ENCODE measurements at places on chromosomes 13 and 19.

- peak; percentile 18 for DNase-seq
These were observed 2506.4 kb downstream of the PCDH9 start for GRCh38 chr13:64723724-64724123.

DNA sequence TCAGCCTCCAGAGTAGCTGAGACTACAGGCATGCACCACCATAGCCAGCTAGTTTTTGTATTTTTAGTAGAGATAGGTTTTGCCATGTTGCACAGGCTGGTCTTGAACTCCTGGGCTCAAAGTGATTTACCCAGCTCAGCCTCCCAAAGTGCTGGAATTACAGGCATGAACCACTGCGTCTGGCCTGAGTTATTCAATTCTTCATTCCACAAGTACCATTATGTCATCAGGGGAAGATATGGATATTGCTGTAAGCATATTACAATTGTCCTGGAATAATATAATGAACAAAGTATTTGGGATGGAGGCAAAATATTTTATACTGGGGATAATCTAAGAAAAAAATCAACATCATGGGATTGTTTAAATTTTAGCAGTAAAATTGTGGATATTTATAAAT, 646.0 kb upstream of the SLITRK6 start:
- no peak for DNase-seq

DNA sequence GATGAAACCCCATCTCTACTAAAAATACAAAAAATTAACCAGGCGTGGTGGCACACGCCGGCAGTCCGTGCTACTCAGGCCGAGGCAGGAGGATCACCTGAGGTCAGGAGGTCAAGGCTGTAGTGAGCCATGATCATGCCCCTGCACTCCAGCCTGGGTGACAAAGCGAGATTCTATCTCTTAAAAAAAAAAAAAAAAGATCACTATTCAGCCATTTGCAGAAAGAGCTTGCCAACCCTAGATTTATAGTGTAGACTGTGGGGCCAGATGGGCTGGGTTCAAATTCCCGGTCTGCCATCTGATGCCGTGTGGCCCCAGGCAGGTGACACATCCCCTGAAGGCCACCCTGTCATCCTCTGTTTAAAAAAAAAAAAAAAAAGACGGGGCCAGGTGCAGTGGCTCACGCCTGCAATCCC, 28.9 kb downstream of the SMIM24 start:
- no peak for DNase-seq

DNA sequence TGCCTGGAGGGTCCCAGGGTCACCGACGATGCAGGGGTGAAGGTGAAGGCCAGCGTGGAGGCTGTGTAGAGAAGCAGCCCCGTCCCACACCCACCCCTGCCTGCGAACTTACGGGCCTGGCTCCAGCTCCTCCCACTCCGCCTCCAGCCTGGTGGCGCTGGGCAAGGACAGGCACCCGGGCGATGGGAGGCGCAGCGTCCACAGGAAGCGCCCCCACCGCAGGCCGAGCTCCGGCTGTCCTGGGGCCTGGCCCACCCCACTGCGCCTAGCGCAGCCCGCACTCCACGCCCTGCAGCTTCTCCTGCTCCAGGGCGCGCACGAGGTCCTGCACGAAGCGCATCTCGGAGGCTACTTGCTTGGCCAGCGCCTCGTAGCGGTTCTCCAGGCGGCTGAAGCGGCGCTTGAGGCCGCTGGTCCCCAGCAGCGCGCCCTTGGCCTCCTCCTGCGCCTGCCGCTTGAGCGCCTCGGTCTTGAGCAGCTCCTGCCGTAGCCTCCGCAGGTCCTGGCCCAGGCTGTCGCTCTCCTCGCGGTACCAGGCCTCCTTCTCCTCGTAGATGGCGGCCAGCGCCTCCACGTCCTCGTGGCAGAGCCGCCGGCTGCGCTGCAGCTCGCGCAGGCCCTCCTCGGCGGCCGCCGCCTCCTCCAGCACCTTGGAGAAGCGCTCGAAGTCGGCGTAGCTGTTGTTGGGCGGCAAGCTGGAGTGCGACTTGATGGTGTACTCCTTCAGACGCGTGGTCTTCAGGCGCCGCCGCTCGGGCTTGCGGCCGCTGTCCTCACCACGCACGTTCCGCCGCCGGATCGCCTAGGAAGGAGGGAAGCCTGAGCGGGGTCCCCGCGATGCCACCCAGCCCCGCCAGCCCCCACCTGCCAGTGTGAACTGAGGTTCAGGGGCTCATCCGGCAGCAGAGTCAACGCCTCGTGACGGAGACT, 11.8 kb downstream of the DAPK3 start:
- no peak for DNase-seq

DNA sequence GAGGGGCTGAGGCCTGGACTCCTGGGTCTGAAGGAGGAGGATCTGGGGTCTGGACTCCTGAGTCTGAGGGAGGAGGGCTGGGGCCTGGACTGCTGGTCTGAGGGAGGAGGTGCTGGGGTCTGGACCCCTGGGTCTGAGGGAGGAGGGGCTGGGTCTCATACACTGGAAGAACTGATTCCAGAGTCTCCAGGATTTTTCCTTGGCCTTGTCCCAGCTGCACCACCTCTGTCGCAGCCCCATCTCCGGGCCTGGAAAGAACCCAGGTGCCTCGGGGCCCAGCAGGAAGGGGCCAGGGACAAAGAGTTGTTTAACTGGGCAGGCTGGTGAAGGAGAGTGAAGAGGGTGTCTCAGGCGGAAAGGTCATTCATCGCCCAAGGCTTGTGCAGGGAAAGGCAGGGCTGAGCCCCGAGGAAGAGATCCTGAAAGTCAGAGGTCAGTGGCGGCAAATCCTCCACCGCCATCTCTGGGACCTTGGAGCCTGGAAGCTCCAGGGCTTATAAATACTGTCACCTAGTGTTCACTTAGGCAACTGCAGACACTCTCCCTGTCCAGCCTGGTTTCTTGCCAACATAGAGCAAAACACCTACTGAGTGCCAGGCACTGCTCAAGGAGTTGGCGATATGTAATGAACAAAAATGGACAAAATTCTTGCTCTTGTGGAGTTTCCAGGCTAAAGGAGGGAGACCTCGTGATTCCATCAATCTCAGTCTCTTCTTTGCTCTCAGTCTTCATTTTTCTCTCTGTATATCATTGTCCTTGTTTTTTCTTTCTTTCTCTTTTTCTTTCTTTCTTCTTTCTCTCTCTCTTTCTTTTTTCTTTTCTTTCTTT, 4.4 kb upstream of the KCNN4 start:
- peak; percentile 73 for DNase-seq

DNA sequence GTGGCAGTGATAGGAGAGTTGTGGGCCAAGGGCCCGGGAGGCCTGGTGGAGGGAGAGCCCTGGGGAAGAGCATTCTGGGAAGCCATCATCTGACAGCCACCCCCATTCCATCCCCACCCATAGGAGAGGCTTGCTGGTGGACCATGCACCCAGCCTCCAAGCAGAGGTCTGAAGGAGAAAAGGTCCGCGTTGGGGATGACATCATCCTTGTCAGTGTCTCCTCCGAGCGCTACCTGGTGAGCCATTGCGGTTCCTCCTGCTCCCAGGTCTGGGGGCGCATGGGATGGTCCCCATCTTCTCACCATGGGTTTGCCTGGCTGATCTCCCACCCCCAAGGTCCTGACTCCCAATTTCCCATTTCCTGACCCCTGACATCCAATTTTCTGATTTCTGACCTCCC, 10.5 kb downstream of the RYR1 start:
- no peak for DNase-seq

DNA sequence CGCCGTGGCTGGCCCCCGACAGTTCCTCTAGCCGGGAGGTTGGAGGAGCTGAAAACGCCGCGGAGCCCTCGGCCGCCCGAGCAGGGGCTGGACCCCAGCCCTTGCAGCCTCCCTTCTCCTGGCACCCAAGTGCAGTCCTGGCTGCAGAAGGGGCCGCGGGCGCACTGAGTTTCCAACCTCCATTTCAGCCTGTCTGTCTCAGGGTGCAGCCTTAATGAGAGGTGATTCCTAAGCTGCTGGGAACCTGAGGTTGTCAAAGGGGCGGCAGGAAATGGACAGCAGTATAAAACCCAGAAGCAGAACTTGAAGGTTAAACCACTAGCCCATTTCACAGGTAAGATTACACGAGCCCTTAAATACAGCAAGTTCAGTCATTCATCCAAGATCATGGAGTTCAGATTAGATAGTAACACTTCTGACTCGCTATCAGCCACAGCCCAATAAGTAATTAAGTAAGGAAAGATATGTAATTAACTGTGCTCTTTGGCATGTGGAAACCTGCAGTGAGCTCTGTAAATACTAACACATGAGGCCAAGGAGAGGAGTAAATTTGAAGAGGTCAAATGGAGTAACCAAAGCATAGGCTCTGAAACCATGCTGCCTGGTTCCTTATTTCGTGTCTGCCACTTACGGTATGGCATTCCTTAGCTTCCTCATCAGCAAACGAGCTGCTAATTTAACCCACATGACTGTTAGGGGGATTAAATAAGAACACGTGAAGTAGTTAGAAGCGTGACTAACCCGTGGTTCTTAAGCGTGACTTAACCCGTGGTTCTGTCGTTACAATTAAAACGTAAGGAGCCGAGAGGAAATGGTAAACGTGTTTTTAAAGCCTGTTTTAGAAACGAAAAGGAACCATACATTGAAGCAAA, 686 bp downstream of the SETDB2 start:
- DNase-seq = no peak

GRCh38 chr13:43514311-43514710, 272.5 kb downstream of the ENOX1 start:
- DNase-seq = no peak

DNA sequence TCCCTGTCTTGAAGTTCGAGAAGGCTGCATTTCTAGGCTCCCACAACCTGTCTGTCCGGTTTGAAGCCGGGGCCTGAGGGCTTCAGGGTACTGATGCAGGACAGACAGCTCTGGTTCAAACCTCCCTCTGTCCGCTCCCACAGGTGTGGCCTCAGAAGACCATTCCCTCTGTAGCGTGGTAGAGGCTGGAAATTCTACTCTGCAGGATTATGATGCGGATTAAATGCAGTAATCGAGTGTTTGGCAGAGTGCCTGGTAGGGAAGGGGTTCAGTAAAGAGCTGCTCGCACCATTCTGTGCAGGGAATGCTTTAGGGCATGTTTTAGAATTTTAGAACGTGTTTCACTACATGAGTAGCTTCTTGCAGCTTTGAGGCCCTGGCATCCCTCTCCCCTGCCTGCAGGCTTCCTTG, 30.5 kb downstream of the PPP1R37 start:
- DNase-seq = no peak

- DNase-seq = peak; percentile 48
These were observed 1.8 kb downstream of the ZNF114 start for GRCh38 chr19:48271531-48272151.

Data from HuH-7.5 (cell line).